CD4-positive, alpha-beta T cell treated with Interleukin-15 for 1 hour (primary cell): ENCODE measurements at places on chromosomes 6 and 20.

GRCh38 chr6:155813548-155813947, 357.9 kb upstream of the NOX3 start:
- DNase-seq: no peak

GRCh38 chr6:21354805-21355238, 238.7 kb upstream of the SOX4 start:
- DNase-seq: no peak

GRCh38 chr6:105799056-105799455, 287.1 kb upstream of the PRDM1 start:
- DNase-seq: no peak

DNA sequence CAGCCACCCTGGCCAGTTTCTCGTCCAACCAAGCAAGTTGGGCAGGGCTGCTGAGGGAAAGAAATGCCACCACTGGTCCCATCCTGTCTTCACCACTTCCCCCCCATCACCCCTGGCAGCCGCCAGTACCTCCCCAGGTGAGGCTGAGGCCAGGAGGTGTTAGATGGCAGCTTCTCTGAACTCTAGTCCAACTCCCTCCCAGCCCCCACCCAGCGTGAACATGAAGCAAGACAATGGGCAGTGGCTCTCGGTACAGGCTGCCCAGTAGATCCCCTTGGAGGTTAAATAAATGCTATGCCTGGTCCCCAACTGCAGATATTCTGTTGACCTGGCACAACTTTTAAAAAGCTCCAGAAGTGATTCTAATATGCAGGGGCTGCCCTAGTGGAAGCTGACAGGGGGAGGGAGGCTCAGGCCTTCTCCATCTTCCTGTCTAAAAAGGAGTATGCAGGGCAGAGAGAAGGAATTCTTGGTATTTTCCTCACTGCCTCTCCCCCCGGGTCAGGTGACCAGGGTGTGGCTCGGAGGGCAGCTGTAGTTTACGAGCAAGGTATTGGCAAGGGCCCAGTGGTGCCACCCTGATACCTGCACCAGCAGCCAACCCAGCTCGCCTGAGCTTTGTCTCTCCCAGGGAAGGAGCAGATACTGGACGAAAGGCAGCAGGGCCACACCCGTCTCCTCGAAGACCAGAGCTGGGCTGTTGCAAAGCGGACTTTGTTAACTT, 25.7 kb downstream of the KCNK5 start:
- no peak for DNase-seq

- DNase-seq: no peak
Measured at GRCh38 chr6:47535316-47536225, 58.0 kb downstream of the CD2AP start.

GRCh38 chr6:21101694-21102093, 491.9 kb upstream of the SOX4 start:
- DNase-seq: no peak

- no peak for DNase-seq
Measured at GRCh38 chr6:159800141-159800865, at the start of gene PNLDC1. Gene PNLDC1, plus strand, starts transcription at chr6:159800276. Its CDS starts 32 bp downstream, at chr6:159800308.

- DNase-seq: no peak
Measured at GRCh38 chr6:129893640-129894039, 32.5 kb upstream of the TMEM244 start.
